Stimulated activated CD4-positive, alpha-beta T cell treated with anti-CD3 and anti-CD28 coated beads, Interleukin-12 subunit alpha, Interleukin-12 subunit beta, amount 100 ng/mL, for 24 hours (primary cell): ENCODE measurements at places on chromosomes 3 and 15.

DNA sequence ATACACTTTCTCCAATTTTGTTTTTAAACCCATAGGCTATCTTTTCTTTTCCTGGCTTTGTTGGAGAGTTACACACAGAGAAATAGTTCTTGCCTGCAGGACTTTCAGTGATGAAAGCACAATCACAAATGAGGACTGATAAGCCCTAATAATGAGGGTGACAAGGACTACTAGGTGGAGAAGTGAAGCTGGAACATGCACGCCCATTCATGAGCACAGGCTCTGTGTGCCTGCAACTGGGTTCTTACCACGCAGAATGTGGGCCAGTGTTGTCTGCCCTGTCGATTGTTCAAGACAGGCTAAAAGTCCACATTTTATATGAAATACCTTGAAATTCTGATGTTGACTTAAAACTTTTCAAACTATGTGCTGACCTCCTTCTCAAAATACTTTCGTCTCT, 162.3 kb upstream of the STRIT1 start:
- no peak for DNase-seq

GRCh38 chr15:58564981-58565380, 133.2 kb downstream of the LIPC start:
- no peak for DNase-seq

GRCh38 chr15:53862386-53862785, 102.9 kb upstream of the WDR72 start:
- DNase-seq, result no peak

DNA sequence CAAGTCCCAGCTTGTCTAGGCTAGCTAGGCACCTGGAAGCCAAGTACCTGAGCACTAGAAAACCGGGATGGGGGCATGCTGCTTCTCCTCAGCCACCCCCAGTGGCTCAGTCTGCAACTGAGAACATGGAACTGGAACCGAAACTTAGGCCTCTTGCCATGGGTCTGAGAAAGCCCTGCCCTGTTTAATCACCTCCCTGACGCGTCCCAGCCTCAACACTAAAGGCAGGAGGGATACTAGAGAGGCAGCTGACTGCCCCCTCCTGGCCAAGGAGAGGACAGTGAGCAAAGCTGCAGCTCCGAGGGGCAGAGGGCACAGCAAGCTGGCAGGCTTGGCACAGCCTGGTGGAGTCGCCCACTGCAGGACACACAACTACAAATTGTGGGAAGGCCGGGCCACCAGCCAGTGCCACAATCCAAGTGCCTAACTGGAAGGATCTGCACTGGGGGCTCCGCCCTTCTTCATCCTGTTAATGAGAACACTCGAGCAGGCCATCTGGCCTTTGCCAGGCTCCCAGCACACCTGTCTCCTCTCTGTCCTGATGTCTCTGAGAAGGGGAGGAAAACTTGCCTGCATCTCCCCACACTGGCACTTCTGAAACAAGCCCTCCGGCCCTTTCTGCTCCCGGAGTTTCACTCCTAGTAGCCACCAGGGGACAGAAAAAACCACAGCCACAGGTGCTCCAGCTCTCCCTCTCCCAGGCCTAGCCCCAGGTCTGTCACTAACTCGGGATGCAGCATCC, 53.7 kb downstream of the BDH1 start:
- peak; percentile 42 for DNase-seq

GRCh38 chr3:88003115-88003755, 55.6 kb downstream of the CGGBP1 start:
- no peak for DNase-seq

DNA sequence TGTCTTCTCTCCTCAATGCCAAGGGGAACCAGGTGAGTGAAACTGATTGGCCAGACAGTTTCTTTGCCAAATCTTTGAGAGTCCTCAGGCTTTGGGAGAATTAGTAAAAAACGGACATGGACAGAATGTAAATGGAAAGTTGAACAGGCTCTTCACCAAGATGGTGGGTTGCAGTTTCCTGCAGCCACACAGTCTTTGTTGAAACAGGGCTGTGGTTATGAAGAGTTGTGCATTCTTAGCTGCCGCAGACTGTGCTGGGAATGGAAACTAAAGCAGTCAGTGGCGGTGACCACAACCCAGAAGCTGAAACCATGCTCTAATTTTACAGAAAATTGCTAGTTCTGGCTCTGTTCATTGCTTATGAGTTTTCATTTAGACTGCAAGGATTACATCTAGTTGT, 42.1 kb upstream of the TASOR start:
- DNase-seq, result peak; percentile 18

DNA sequence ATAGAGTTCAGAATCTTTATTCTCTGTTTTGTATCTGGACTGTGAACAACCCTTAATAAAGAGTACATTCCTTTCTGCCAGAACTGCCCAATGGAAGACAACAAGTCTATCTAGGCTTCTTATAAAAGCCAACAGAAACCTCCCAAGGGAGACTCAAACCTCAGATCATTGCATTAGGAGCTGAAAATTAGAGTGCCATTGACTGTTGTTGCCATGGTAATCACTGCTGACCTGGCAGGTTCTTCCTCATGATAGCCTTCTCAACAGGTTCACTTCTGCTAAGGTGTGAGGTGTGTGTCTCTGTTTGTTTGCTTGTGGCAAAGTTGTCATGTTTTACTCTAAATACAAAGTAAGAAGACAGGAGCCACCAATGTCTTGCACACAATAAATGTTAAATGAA, 79.2 kb downstream of the TMEM108 start:
- DNase-seq, result no peak

DNA sequence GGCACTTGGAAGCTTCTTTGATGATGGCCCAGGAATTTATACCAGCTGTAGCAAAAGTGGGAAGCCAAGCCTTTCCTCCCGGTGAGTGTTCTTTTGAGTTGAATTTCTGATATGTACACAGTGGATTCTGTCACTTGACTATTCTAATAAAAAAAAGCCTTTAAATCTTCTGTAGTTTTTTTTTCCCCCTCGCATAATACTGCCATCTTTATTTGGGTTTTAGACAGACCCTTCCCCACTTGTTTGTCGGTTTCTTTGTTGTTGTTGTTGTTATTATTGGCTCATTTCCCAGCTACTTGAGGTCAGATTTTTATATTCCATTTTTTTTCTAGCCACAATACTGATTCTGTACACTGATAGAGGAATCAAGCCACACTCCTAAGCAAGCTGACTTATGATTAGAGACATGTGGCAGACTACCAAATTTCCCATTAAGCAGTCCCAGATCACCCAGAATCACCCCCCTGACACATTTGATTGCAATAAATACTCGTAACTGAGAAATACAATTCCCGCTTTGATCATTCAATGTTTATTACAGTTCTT, 122.4 kb upstream of the IL12A start:
- no peak for DNase-seq

- DNase-seq, result no peak
Measured at GRCh38 chr3:179021119-179021903, 50.3 kb downstream of the ZMAT3 start.

- no peak for DNase-seq
Measured at GRCh38 chr3:4138786-4139431, 164.3 kb upstream of the SETMAR start.

DNA sequence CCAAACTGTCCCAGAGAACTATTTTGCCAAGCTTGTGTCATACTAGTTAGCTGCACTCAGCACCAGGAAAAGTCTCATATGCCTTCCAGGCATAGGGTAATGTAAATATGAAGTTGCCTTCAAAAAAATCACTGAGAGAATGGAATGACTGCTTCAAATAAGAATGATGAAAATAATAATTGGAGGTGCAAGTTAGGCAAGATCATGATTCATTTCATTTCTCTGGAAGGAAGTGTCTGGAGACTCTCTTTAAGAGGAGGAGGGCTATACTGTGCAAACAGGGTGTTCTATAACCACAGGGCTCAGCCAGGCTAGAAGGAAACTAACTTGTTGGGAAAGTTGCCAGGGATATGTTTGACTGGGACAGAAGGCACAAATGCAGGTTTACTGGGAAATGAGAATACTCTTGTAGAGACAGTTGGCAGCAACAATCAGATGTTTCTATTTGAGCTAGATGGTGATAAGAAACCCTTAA, 4.3 kb downstream of the SIDT1 start:
- DNase-seq, result no peak

DNA sequence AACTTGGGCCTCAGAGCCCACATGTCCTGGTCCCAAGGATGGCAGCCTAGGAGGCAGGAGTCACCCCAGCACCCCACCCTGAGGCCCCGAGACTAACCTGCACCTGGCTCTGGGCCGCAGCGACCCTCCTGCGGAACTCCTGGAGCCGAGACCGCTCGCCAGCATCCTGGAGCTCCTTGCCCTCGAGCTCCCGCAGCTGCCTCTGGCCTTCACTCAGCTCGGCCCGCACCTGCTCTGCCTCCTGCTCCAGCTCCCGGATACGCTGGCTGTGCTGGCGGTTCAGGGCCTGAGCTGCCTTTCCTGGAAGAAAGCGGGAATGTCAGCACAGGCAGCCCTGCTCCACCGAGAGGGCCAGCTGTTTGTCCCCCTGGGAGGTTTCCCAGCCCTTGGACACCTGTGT, 13.2 kb downstream of the KIF7 start:
- no peak for DNase-seq

- DNase-seq, result no peak
Measured at GRCh38 chr3:445960-446359, 249.4 kb downstream of the CHL1 start.

GRCh38 chr3:72133329-72134011, 348.5 kb upstream of the PROK2 start:
- DNase-seq, result no peak

GRCh38 chr3:128873244-128874022, 6.0 kb upstream of the ACAD9 start:
- DNase-seq, result no peak
